Activated gamma-delta T cell treated with Interleukin-2 at 50 U/mL for 16 hours (primary cell): ENCODE measurements at places on chromosomes 3 and 15.

DNA sequence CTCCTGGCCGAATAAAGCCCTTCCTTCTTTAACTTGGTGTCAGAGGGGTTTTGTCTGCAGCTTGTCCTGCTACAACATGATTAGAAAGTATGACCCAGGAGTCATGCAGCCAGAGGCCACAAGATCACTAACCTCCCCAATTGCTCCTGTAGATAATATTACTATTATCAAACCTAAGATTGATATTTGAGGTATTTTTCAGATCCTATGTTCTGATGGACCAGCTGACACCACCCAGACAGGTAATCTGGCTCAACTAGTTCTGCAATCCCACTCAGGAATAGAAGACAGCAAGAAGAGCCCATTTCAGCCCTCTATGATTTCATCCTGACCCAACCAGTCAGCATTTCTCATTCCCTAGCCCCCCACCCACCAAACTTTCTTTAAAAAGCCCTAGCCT lies 23.3 kb upstream of the LIMD1 start:
- no peak for DNase-seq

GRCh38 chr3:71542521-71543370 lies 40.8 kb downstream of the FOXP1 start:
- DNase-seq = no peak

DNA sequence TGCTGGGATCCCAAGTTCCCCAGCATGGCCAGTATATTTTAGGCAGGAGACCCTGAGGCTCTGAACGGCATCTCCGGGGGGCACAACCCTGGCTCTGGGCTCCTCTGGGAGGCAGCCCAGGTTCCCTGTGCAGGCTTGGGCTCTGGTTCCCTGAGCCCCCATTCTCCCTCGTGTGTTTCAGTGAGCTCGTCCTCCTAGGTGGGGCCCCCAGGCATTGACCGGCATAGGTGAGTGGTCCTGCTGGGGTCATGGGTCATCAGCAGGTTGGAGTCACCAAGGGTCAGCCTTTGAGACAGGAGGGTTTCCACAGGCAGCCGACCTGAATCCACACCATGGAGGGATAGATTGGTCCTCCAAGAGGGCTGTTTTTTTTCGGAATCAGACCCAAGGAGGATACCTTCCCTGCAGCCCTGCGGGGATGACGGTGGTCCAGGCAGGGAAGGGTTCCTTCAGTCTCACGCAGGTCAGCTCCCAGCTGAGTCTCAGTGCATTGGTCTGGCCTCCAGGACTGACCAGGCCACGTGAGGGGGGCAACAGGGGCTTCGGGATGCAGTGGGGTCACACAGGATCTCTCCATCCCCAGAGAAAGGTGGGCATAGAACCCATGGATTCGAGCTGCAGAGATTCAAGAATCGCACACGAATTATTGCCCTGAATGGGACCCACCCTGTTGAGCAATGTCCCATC lies 226.0 kb downstream of the SNRPN start:
- DNase-seq = peak; percentile 1

GRCh38 chr15:81407718-81408117 lies 33.7 kb upstream of the TMC3 start:
- no peak for DNase-seq

DNA sequence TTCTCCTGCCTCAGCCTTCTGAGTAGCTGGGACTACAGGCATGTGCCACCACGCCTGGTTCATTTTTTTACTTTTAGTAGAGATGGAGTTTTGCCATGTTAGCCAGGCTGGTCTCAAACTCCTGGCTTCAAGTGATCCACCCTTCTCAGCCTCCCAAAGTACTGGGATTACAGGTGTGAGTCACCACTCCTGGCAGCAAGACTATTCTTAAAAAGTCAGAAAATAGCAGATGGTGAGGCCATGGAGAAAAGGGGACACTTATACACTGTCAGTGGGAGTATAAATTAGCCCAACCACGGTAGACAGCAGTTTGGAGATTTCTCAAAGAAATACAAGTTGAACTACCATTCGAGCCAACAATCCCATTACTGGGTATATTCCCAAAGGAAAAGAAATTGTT lies 603.3 kb upstream of the TBL1XR1 start:
- DNase-seq = no peak
